Putamen (tissue), 1 donor: ENCODE measurements at places on chromosomes 2 and 18.

- no peak for DNase-seq
Observed at GRCh38 chr2:222663479-222663878, 7.6 kb upstream of the FARSB start.

GRCh38 chr18:40447820-40448219, 1507.2 kb upstream of the PIK3C3 start:
- no peak for DNase-seq

GRCh38 chr2:158312981-158313380, 143.6 kb downstream of the CCDC148 start:
- DNase-seq = no peak

GRCh38 chr2:239061824-239062570, 214.1 kb downstream of the TWIST2 start:
- DNase-seq = no peak

GRCh38 chr2:177464549-177464948, 72.0 kb downstream of the AGPS start:
- no peak for DNase-seq

DNA sequence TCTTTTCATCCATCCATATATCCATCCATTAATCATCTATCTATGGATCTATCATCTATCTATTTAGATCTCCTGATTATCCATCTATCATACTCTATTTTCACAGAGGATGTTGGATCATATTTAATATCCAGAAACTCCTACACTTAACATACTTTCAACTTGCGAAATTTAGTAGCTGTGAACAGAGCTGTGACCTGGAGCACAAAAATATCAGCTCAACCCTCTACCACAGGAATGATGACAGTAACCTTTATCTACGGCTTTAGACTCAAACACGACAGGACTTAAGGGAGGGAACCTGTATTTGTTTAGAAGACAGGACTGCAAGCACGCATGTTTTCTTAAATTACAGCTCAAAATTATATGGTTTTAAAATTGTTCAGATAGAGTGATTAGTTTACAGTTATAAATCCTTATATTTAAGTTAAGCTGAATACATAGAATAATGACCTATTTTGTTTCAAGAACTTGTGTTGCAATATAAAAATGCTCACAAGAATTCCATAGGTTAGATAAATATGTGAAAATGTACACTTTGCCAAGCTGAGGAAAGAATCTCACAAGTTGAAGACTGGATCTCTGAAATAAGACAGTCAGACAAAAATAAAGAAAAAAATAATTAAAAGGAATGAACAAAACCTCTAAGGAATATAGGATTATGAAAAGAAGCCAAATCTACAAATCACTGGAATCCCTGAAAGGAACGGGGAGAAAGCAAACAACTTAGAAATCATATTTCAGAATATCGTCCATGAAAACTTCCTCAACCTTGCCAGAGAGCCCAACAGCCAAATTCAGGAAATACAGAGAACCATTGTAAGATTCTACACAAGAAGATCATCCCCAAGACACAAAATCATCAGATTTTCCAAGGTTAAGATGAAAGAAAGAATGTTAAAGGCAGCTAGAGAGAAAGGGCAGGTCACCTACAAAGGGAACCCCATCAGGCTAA, 142.0 kb downstream of the COL6A3 start:
- DNase-seq = no peak

GRCh38 chr18:26504831-26505230, 43.5 kb downstream of the KCTD1 start:
- DNase-seq = no peak

DNA sequence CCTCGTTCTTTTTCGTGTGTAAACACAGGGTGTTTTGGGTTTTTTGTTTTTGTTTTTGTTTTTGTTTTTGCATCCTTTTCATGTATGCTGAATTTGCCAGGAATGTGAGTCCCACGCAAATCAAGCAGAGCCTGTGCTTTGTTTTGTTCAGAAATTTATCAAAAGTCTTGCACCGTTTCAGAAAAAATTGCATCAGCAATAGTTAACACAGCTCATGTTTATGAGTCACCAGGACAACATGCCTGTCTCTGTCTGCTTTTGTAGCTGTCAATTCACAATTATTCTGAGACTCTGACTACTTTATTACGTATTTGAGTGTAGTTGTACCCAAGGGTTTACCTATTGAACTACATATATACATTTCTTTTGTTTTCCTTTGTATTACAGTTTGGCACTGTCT, 38.3 kb downstream of the MRPL44 start:
- no peak for DNase-seq

DNA sequence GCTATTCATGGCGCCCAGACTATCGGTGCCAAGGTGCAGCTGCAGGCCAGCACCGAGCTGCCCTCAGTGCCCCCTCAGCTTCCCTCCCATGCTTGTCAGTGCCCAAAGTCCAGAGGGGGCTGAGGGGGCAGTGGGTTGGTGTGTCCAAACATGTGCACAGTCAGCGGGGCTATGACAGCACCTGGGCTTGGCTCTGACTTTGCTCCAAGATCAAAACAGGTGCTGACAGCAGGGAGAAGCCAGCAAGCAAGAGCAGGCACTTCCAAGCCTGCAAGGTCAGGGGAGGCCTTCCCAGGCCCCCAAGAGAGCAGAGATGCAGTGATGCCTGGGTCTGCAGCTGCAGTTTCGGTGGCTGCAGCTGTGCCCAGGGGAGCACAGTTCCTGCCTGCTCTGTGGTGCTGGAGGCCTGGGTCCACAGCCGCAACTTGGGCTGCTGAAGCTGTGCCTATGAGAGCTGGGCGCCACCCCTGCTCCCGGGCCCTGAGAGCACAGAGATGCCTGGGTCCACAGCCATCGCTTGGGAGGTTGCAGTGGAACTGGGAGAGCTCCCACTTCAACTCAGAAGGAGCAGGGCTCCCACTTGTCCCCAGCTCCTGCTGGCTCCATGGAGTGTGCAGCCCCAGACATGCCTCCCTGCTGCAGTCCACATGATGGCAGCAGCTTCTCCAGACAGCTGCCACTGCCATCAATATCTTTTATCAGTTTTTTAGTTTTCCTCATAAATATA, 775.3 kb upstream of the POU3F3 start:
- no peak for DNase-seq

DNA sequence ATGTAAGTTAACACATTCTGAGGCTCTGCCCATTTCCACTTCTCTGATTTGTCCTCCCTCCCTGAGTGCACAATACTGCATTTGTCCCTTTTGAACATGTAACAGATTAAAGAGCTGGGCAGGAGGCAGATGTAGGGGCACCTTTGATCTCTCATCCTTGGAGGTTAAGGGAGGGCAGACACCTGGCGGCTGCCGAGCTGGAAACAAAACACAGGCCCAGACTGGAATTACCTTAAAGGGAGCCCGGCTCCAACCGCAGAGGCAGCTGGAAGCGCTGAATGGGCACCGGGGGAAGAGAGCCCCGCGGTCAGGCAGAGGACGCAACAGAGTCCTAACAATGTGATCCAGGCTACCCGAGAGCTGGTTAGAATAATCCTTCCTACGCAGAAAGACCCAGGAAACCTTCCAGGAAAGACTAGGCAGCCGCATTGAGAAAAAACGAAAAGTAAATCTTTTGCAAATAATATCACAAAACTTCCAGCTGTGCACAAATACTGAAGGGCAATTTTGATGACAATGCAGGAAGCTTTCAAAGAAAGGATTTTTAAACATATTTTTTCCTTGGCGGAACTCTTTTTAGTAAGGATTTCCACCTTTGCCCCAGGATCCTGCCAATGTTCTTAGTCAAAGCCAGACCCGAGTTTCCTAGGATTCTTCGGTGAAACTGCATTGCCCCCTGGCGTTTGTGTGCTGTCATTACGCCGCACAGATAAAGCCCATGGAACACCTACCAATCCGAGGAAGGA, 216.0 kb downstream of the TGIF1 start:
- peak; percentile 82 for DNase-seq

DNA sequence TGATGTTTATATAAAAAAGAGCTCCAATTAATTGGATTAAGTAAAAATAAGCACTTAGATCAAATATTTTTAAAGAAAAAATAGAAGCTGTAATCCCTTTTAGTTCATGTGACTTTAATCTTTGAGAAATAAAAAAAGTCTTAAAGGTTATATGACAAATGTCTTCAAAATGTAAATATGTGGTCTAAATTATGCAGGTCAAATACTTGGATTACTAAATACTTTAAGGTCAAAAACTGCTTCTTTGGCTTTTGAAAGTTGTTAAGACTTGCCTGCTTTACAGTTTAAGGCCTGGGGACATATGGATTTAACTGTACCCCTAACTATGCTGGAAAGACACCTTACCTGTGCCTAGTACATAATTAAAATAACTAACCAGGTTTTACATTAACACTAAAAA, 15.5 kb upstream of the PDK1 start:
- DNase-seq = no peak

- DNase-seq = no peak
Observed at GRCh38 chr2:41222593-41222992, 770.7 kb upstream of the SLC8A1 start.

DNA sequence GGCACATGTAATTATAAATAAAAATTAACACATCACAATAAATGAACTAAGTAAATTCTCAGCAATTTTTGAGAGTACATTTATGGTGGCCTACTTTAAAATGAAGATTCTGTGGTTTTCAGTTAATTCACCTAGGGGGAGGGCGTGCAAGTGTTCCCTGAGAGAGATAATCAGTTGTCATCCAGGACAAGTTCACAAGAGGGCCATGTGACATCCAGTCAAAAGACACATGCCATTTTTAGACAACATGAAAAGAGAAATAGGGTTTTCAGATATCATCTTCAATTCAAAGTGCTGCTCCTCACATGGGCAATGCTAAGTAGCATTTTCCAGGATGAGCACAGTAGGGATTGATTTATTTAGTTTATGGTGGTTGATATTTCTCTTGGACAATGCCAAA, 393.7 kb downstream of the STK39 start:
- DNase-seq = no peak

DNA sequence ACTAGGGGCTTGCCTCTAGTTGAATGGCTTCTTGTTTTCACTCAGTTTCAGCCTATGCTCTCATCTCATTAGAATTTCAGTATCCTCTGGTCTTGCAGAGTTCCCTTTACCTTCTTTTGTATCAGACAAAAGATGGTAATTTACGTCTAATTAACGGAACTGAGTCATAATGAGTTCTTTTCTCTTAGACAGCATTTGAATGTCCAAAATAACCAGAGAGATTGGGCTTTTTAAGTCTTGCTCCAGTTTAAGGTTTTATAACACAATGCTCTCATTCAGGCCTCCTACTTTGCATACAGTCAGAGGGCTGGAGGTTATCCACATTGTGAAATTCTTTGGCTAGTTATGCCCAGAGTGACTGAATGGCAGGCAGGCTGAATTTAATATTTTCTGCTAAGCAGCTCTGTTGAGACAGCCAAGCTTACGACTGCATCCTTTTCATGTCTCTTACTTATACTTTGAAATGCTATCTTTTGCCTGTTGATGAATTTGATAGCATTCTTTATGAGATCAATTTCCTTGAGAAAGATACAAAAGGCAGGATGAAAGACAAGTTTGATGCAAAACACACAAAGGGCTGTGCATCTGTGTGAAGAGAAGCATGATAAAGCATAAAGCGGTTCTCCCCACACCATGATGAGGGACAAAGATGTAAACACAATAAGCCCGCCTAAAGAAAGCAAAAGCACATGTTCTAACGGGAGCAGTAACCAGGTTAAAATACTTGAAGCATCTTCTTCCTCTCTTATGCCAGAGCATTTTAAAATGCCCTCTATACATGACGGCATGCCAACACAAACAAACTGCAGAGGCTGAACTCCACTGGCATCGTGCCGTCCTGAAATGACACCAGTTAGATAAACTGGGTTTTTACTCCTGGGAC, 90.0 kb downstream of the CDH2 start:
- peak; percentile 89 for DNase-seq

DNA sequence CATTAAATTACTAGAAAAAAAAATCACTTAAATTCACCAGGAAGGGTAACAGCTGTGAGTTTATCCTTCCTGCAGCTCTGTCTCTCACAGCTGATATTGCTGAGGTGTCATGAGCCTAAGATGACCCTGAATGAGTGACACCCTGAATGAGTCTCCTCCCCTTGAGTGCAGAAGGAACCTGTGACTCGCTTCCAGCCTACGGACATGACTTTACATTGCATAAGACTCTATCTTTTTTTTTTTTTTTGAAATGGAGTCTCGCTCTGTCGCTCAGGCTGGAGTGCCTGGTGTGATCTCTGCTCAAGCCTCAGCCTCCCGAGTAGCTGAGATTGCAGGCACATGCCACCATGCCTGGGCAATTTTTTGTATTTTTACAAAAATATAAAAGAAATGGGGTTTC, 14.1 kb downstream of the MRO start:
- DNase-seq = no peak

DNA sequence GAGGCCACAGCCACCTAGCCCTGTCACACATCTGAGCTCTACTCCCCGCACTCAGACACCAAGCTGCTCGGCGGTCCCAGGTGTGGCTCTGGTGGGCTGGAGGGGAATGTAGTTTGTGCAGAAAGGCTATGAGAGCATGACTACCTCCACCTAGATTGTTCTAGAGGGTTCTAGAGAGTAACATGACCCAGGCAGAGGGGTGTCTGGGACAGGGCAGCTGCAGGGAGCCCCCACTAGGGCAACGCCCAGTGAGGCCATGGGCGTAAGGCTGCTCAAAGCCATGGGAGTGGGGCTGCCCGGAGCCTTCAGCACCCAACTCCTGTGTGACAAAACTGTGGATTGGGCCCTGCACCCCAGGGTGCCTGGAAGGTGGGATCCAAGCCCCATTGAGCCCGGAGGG, 511.4 kb upstream of the MYT1L start:
- DNase-seq = no peak

GRCh38 chr18:71597219-71597618, 946.9 kb downstream of the CBLN2 start:
- DNase-seq = no peak

DNA sequence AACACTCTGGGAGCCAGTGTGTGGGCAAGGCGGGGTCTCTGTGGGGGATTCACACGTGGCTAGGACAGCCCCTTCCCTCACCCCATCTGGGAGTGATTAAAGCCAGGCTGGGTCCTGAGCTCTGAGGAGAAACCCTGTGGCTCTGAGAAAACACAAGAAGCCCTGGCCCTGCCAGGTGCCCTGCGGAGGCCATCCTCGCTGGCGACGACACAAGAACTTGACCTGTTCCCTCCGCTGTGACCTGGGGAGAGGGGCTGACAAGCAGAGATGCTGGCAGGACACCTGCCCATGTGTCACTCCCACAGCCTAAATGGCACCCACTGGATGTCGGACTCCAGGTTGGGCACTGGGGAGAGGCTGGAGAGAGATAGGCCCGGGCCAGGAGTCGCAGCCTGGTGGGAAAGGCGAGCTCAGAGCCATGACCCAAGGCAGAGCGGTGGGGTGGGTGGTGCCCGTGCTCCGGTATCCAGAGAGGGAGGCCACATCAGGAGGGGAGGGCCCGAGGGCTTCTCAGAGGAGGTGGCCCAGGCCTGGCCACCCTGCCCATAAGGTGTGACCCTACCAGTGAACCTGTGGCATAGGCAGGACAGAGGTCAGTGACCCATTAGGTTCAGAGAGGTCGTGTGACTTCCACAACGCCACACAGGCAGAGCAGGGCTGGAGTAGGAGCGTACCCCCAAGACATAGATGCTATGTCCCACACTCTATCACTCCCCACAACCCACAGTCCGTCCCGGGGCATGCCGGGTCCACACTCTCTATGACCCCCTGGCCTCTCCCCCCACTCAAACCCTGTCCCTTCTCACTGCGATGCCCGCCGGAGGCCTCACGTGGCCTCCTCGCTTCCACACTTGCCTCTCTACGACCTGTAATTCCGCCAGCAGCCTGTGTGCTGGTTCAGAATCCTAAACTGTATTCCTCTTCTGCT, 59.4 kb upstream of the HPCAL1 start:
- no peak for DNase-seq

GRCh38 chr2:128196026-128196425, 105.0 kb downstream of the UGGT1 start:
- DNase-seq = no peak
